ENCODE measurements at places on chromosomes 6 and 20.

DNA sequence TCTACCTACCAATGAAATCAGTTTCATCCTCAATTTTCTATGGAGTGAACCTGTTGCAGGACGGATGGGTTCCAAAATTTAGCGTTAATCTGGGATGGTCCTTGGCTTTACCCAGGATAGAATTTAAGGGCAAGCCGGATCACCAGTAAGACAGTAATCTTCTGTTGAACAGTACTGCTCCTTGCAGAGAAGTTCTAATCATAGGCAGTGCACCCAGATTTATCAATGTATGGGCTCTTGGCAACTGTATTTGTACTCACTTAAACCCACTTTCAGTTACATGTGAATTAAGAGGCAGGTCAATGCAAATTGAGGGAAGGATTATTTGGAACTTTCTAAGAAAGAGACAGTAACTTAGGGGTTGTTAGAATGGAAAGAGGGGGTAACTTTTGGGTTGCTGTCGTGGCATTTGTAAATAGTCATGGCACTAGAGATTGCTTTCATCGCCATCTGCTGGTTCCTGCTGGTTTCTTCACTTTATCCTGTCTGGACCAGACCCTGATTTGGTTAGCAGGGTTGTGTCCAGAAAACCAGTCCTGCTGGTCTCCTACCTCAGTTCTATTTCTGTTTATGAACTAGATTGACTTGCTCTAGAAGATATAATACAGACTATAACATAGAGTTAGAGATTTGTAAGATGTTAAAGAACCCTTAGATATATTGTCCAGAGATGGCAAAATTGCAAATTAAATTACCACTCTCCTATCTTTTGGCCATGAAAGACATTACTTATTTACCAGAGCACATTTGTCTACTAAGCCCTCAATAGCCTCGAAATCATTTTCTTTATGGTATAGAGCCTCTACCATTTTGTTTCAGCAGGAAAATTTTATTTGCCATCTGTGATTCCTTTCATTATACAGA, 646.3 kb downstream of the UTRN start:
- DNase-seq = peak; percentile 34

GRCh38 chr6:117168296-117169063, 96.9 kb upstream of the VGLL2 start:
- no peak for DNase-seq

DNA sequence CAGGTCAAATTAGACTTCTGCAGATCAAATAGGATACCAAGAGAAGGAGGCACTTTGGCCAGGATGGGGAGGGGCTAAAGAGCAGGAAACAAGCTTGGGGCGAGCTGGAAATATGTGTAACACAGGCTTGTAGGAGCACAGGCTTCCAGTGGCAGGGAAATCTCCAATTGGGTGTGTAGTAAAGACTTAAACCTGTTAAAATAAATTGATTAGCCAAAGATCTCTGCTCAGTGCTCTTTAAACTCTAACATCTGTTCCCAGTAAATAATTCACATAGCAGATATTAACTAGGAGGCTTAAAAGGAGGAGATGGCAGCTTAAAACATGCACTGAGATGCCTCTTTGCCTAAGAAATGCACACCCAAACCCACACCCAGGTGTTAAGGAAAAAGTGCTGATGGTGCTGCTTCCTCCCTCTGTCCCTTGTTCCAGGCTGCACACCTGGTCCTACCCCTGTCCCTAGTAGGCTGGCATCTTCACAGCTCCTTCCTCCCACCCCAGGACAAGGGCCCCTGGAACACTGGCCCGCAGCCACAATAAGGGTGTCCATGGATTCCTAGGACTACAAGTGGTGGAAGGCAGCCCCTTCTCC, 93.5 kb upstream of the MLN start:
- DNase-seq = no peak

- no peak for DNase-seq
These were observed 17.2 kb upstream of the MDGA1 start for GRCh38 chr6:37714836-37715420.

- no peak for DNase-seq
These were observed 134.2 kb downstream of the GMDS start for GRCh38 chr6:2111162-2111677.

GRCh38 chr6:44897316-44897715, 430.8 kb upstream of the RUNX2 start:
- no peak for DNase-seq

DNA sequence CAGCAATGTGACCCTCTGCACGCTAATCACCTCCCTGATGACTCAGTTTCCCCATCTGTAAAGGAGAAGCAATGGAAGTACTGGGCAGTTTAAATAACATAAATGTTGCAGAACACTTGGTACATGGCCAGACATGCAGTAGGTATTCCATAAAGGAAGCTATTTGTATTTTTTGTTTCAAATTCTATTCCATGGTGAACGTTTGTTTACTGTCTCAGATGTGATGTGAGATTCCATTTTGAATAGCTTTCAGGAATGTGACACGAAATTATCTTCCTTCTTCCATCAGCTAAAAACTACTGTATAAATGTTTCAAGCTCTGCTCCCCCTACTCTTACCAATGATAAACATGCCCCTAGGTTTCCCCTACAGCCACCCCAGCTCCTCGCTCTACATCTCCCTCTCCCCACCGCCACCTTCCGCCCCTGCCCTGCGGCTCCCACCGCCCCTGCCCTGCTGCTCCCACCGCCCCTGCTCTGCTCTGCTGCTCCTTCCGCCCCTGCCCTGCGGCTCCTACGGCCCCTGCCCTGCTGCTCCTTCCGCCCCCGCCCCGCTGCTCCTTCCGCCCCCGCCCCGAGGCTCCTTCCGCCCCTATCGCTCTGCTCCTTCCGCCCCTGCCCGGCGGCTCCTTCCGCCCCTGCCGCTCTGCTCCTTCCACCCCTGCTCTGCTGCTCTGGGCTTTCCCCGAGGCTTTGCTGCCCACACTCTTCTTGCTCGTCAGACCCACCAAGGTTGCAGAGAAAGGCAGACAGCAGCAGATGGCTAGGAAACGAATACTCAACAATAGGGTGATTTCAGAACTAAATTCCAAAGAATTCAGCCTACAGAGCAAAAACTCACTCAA, 78.9 kb downstream of the THBS2 start:
- no peak for DNase-seq
